ENCODE measurements at places on chromosomes 7 and 10. TPM values are rescaled to one million over a fixed set of nuclear protein-coding genes. Genes with fewer than 3 reads are reported as not detected.

GRCh38 chr7:26135076-26135475 is 16.9 kb upstream of the NFE2L3 start:
- H3K36me3 ChIP-seq, result no peaks in the 10 kb centered on the region
- no peak overlapping the region for H3K27ac ChIP-seq
- H3K4me3 ChIP-seq, result no peak overlapping the region
- DNase-seq, result no peak

DNA sequence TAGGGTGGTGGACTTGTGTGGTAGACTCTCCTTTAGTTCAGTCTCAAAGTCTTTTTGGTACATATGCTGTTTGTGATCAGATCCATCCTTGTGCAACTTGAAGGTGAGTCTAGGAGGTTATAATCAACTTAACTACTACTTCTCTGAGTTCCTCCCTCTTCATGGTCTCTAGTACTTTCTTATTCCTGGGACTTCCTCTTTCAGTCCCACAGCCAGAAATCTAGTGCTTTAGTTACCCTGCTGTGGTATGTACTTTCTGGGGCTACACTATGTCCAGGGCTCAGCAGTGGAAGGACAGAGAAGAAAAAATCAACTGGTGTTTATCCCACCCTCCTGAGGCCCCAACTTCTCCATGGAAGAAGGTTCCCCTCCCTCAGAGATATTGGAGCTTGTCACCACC is 19.4 kb upstream of the ATAD1 start:
- H3K27me3 ChIP-seq, result no peaks in the 10 kb centered on the region
- no peak overlapping the region for H3K27ac ChIP-seq
- no peaks in the 10 kb centered on the region for H3K36me3 ChIP-seq

GRCh38 chr7:47516985-47517600 is 64.8 kb downstream of the TNS3 start:
- H3K36me3 ChIP-seq, result no peaks in the 10 kb centered on the region
- no peak overlapping the region for H3K27ac ChIP-seq
- H3K4me1 ChIP-seq, result no peaks in the 10 kb centered on the region
- H3K27me3 ChIP-seq, result no peaks in the 10 kb centered on the region

- no peak overlapping the region for H3K27ac ChIP-seq
- peaks cover 5% of the 10 kb centered on the region for H3K4me1 ChIP-seq
- H3K36me3 ChIP-seq, result no peaks in the 10 kb centered on the region
- no peak overlapping the region for H3K4me3 ChIP-seq
- no peaks in the 10 kb centered on the region for H3K27me3 ChIP-seq
Measured at GRCh38 chr7:121273467-121274167, 55.2 kb upstream of the WNT16 start.

DNA sequence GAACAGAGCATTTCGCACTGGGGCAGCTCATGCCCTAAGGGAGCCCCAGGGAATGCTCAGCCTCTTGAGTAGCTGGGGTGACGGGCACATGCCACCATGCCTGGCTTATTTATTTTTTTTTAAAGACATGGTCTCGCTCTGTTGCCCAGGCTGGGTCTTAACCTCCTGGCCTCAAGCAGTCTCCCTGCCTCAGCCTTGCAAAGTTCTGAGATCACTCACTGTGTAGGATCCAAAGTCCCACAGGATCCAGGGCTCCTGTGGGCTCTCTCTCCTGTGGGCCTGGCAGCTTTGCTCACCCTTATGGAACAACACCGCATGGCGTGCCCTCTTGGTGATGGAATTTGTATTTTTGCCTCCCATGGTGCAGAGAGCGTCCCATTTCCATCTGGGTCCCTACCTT is 34.0 kb downstream of the TMEM120A start:
- H3K4me1 ChIP-seq, result no peaks in the 10 kb centered on the region
- DNase-seq, result no peak
- no peak overlapping the region for H3K4me3 ChIP-seq
- no peak overlapping the region for H3K27ac ChIP-seq
- no peaks in the 10 kb centered on the region for H3K27me3 ChIP-seq

- DNase-seq, result peak; percentile 67
- no peaks in the 10 kb centered on the region for H3K36me3 ChIP-seq
- H3K27me3 ChIP-seq, result peaks cover 41% of the 10 kb centered on the region
- no peak within 1 kb of the TSS for H3K27ac ChIP-seq
Measured at GRCh38 chr10:11017570-11018431, at the start of gene CELF2. Gene CELF2 (plus strand): TSS chr10:11017872. CDS start chr10:11018090, 218 bp downstream.

DNA sequence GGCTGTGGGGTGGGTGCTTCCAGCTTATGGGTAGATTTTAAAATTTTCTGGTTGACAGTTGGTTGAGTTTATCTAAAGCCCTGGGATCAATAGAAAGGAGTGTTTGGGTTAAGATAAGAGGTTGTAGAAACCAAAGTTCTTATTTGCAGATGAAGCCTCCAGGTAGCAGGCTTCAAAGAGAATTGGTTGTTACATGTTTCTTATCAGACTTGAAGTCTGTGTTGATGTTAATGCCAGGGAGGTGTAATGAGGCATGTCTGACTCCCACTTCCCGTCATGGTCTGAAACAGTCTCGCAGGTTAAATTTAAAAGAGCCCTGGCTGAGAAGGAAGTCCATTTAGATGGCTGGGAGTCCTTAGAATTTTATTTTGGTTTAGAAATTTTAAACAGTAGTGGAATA is 165.2 kb upstream of the TMEM72 start:
- no peaks in the 10 kb centered on the region for H3K4me1 ChIP-seq
- no peaks in the 10 kb centered on the region for H3K27me3 ChIP-seq
- no peak for DNase-seq
- no peaks in the 10 kb centered on the region for H3K36me3 ChIP-seq

DNA sequence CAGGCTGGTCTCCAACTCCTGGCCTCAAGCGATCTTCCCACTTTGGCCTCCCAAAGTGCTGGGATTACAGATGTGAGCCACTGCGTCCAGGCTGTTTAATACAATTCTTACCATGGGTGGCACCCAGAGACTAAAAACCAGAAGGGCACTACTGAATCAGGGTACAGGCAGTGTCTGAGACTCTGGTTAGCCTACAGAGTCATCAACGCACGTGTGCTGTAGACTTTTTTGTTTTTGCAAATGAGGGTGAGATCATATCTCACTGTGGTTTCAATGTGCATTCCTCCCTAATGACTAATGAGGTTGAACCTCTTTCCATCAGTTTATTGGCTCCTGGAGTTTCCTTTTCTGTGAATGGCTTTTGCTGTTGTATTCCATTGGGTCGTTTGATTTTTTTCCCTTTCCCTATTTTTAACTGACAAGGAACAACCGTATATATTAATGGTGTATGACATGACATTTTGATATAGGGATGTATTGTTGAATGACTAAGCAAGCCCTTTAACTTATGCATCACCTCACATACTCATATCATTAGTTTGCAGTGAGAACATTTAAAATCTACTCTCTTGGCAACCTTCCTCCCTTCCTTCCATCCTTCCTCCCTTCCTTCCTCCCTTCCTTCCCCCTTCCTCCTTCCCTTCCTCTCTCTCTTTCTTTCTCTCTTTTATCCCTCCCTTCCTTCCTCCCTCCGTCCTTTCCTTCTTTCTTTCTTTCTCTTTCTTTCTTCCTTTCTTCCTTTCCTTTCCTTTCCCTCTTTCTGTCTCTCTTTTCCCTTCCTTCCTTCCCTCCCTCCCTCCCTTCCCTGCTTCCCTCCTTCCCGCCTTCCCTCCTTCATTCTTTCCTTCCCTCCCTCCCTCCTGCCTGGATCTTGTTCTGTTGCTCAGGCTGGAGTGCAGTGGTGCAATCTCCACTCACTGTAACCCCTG is 9.3 kb upstream of the TMEM270 start:
- no peak overlapping the region for H3K4me3 ChIP-seq
- H3K36me3 ChIP-seq, result no peaks in the 10 kb centered on the region

Gene HOXA3
- not detected for polyA plus RNA-seq

DNA sequence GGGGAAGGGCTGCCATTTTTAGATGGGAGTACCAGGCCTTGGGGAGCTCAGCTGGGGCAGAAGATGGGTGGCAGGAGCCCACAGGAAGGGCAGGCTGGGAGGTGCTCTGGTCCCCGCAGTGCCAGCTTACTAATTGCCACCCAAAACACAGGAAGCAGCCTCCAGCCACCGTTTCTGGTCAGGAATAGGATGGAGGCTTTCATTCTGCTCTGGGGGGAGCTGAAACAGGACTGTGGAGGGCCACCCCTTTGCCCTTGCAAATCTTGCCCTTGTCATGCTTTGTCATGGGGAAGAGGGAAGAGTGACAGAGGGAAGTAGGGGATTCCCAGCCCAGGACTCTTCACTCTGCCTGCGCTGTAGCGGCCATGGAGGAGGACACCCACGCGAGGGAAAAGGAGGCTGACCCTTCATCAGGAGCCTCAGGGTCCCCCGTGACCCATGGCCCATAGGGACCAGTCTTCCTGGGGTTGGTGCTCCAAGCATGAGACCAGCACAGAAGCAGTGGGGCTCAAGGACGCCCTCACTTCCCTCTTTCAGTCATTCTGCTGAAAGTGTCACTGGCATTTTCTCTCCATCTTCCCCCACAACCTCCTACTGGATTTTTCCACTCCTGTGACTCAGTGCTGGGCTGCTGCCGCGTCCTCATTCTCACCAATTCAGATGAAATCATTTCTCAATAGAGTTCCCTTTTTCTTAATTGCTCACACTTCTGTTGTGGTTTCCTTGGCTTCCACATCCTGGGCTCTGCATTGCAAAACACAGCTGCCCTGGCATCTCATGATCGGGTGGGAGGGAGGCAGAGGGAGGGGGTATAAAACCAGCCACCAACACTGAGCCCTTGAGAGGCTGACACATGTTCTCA is 61.9 kb downstream of the MKI67 start:
- peaks cover 43% of the 10 kb centered on the region for H3K36me3 ChIP-seq
- H3K27me3 ChIP-seq, result no peaks in the 10 kb centered on the region
- H3K4me1 ChIP-seq, result peaks cover 65% of the 10 kb centered on the region
- H3K27ac ChIP-seq, result peak overlapping the region; percentile 86

- no peaks in the 10 kb centered on the region for H3K27me3 ChIP-seq
- DNase-seq, result no peak
- H3K27ac ChIP-seq, result no peak overlapping the region
- H3K4me3 ChIP-seq, result no peak overlapping the region
- no peaks in the 10 kb centered on the region for H3K36me3 ChIP-seq
Measured at GRCh38 chr7:13727751-13728150, 261.7 kb downstream of the ETV1 start.

- no peak overlapping the region for H3K27ac ChIP-seq
- H3K4me3 ChIP-seq, result no peak overlapping the region
- no peaks in the 10 kb centered on the region for H3K4me1 ChIP-seq
- no peaks in the 10 kb centered on the region for H3K36me3 ChIP-seq
Measured at GRCh38 chr10:110775406-110775805, 96.3 kb upstream of the PDCD4 start.

DNA sequence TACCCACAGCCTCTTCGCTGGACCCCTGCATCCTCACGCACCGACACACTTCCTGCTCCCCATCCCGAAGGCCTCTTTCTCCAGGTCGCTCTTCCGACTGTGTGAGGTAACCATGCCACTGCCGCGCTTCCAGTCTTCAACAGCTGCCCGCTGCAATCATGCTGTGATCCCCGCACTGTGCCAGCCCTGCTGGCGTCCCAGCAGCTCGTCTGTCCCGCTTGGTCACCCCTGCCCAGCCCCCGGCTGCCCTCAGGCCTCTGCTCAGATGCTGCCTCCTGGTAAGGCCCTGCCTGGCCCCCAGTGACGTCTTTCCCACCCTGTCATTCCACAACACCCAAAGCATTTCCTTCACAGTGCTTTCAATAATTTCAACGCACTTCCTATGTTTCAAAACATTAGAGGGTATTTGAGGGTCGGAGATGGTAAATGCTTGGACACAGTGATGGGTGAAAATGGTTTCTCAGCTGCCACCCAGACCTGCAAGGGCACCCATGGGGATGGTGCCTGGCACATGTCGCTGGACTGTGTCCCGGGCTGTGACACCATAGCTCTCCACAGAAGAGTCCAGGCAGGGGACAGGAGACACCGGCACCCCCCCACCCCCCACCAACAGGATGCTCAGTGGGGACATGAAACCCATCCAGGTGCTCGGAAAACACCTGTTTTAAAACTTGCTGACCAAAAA is 125.2 kb downstream of the MAD1L1 start:
- H3K4me3 ChIP-seq, result no peak overlapping the region
- H3K4me1 ChIP-seq, result peaks cover 31% of the 10 kb centered on the region
- H3K36me3 ChIP-seq, result no peaks in the 10 kb centered on the region
- H3K27ac ChIP-seq, result no peak overlapping the region
- DNase-seq, result no peak
- H3K27me3 ChIP-seq, result no peaks in the 10 kb centered on the region

GRCh38 chr10:12042409-12042796 is 206 bp downstream of the UPF2 start:
- DNase-seq, result no peak
- no peaks in the 10 kb centered on the region for H3K36me3 ChIP-seq
- H3K27ac ChIP-seq, result peak overlapping the region; percentile 95
- H3K4me1 ChIP-seq, result peaks cover 29% of the 10 kb centered on the region
- no peaks in the 10 kb centered on the region for H3K27me3 ChIP-seq
- peak overlapping the region; percentile 79 for H3K4me3 ChIP-seq

DNA sequence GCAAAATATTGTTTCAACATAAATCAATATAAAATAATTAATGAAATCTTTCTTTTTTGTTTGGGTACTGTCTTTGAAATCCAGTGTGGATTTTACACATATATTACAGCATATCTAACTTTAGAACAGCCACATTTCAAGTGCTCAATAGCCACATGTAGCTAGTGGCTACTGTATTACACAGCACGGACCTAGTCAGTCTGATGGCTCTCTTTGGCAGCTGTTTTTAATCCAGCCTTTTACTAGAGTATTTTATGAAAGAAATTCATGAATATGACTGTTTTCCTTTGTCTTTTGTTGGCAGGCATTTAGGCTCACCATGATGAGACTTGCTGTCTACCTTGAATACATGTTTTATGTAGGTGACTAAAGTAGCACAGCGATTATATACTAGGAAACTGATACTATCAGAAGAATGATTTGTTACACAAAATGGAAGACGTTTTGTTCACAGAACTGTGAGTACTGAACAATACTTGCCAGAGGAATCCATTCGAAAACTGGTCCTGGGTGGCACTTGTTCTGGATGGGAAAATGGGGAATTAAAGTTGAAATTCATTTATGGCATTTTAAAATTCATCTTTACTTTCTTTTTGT is 386.7 kb downstream of the PHTF2 start:
- peaks cover 6% of the 10 kb centered on the region for H3K27me3 ChIP-seq
- H3K36me3 ChIP-seq, result no peaks in the 10 kb centered on the region
- H3K4me1 ChIP-seq, result no peaks in the 10 kb centered on the region

- H3K27ac ChIP-seq, result no peak overlapping the region
- H3K27me3 ChIP-seq, result no peaks in the 10 kb centered on the region
- no peak overlapping the region for H3K4me3 ChIP-seq
- DNase-seq, result no peak
- no peaks in the 10 kb centered on the region for H3K4me1 ChIP-seq
Measured at GRCh38 chr7:78212476-78213060, 414.0 kb downstream of the PHTF2 start.

DNA sequence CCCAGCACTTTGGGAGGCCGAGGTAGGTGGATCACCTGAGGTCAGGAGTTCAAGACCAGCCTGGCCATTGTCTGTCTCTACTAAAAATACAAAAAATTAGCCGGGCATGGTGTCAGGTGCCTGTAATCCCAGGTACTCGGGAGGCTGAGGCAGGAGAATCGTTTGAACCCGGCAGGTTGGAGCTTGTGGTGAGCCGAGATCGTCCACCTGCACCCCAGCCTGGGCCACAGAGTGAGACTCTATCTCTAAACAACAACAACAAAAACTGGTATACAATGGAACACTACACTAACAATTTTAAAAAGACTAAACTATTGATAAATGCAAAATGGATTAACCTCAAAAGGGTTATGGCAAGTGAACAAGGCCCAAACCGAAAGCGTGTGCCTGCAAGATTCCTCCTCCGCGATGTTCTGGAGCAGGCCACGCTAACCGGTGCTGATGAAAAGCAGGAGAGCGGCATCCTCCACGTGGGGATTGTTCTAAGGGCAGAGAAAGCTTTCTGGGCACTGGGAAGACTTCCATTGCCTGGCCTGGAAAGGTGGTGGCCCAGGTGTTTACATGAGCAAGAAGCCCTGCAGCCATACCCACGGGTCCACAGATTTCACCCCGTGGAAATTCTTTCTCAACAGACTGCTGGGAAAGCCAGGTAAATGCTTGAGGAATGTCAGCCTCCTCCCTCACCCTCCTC is 53.8 kb downstream of the PDGFA start:
- no peaks in the 10 kb centered on the region for H3K4me1 ChIP-seq
- H3K4me3 ChIP-seq, result no peak overlapping the region
- H3K36me3 ChIP-seq, result no peaks in the 10 kb centered on the region
- no peak for DNase-seq
